Mesenteric fat pad (tissue), 1 donor: ENCODE measurements at places on chromosomes 1 and 21. TPM values are rescaled to one million over a fixed set of nuclear protein-coding genes. Genes with fewer than 3 reads are reported as not detected.
A peak's percentile ranks its signal among the peaks of the same experiment; 100 is the strongest.

Gene FHAD1
- total RNA-seq: 0.55 TPM

Gene SYT14
- total RNA-seq: not detected

- no peak for DNase-seq
Measured at GRCh38 chr1:48761411-48761810, 15.3 kb downstream of the BEND5 start.

GRCh38 chr1:208273386-208274017, 29.3 kb upstream of the PLXNA2 start:
- no peak for DNase-seq

Gene C1QC
- 491 TPM for total RNA-seq

Gene LAMC2
- total RNA-seq: 1.0 TPM

Gene SELL
- total RNA-seq: 23.0 TPM

Gene CFAP107
- not detected for total RNA-seq

DNA sequence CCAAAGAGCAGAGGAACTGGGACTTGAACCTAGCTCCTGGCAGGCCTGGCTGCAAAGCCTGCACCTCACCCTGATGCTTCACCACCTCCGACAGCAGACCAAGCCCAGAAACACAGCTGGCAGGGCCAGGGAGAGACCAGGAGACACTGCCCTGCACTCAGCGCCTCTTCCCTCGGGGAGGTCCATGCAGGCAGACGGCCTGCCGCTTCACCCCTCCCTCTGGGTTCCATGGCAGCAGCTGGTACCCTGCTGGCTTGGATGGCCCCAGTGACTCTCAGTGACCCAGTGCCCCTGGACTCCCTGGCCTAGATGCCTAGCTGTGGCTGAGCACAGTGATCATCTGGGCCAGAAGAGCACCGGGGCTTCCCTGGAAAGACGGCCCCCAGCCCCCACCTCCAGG, 65.3 kb upstream of the TARDBP start:
- no peak for DNase-seq

Gene UBAP2L
- 143 TPM for total RNA-seq

- no peak for DNase-seq
Measured at GRCh38 chr21:15121655-15122120, 56.9 kb upstream of the NRIP1 start.

- no peak for DNase-seq
Measured at GRCh38 chr1:218499011-218499691, 154.0 kb downstream of the TGFB2 start.

Gene FTCD
- total RNA-seq: 0.32 TPM

- DNase-seq: no peak
Measured at GRCh38 chr1:79662596-79662995, 656.1 kb upstream of the ADGRL4 start.

Gene FYB2
- not detected for total RNA-seq

- DNase-seq: no peak
Measured at GRCh38 chr21:21715266-21715969, 717.2 kb downstream of the NCAM2 start.

Gene KCNJ9
- not detected for total RNA-seq

Gene RPE65
- total RNA-seq: not detected

DNA sequence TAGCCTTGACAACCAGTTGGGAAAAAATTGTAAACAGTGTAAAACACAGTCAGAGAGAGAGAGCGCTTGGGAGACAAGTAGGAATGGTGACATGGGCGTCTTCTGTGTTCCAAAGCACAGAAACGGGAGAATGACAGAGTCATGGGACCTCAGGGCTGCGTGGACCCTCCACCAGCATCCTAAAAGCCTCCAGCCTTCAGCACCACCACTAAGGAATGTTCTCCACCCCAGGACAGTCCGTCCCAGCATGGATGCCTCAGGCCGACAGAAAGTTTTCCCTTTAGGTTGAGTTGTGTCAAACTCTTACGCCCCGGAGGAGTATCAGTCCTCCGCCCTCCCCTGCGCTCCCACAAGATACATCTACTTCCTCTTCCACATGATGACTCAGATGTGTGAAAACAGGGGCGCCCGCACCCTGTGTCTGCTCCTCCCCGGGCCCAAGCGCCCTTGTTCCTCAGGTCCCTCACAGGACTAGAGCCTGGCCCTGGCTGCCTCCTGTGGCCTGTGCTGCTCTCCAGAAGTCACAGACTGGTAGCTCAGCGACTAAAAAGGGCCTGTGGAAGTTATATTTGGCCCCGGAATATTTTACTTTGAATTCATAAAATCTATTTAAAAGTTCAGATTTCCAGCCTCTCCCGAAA, 63.9 kb upstream of the EFHD2 start:
- no peak for DNase-seq

- no peak for DNase-seq
Measured at GRCh38 chr1:183676586-183677189, 23.6 kb upstream of the APOBEC4 start.

Gene LCE2B
- total RNA-seq: not detected

Gene MGST3
- total RNA-seq: 418 TPM

- no peak for DNase-seq
Measured at GRCh38 chr1:8456991-8457390, 139.1 kb downstream of the SLC45A1 start.

Gene DNASE2B
- total RNA-seq: 0.39 TPM

Gene FMO5
- 2.5 TPM for total RNA-seq

Gene ADORA3
- total RNA-seq: 17.2 TPM

Gene RIPPLY3
- total RNA-seq: not detected

Gene CFHR5
- total RNA-seq: not detected

DNA sequence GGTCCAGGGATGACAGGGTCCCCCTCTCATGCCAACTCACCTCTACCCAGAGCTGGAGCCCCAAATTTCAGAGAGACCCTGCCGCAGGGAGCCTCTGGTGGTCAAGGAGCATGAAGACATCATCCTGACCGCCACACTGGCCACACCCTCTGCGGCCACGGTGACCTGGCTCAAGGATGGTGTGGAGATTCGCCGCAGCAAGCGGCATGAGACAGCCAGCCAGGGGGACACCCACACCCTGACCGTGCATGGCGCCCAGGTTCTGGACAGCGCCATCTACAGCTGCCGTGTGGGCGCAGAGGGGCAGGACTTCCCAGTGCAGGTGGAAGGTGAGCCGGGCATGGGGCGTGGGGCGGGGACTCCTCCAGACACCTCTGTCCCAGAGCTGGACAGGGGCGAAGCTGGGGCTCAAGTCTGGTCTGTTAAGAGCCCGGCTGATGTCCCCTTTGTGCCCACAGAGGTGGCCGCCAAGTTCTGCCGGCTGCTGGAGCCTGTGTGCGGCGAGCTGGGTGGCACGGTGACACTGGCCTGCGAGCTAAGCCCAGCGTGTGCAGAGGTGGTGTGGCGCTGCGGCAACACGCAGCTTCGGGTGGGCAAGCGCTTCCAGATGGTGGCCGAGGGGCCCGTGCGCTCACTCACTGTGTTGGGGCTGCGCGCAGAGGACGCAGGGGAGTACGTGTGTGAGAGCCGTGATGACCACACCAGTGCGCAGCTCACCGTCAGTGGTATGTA, 66.0 kb downstream of the OBSCN start:
- DNase-seq: peak; percentile 82

DNA sequence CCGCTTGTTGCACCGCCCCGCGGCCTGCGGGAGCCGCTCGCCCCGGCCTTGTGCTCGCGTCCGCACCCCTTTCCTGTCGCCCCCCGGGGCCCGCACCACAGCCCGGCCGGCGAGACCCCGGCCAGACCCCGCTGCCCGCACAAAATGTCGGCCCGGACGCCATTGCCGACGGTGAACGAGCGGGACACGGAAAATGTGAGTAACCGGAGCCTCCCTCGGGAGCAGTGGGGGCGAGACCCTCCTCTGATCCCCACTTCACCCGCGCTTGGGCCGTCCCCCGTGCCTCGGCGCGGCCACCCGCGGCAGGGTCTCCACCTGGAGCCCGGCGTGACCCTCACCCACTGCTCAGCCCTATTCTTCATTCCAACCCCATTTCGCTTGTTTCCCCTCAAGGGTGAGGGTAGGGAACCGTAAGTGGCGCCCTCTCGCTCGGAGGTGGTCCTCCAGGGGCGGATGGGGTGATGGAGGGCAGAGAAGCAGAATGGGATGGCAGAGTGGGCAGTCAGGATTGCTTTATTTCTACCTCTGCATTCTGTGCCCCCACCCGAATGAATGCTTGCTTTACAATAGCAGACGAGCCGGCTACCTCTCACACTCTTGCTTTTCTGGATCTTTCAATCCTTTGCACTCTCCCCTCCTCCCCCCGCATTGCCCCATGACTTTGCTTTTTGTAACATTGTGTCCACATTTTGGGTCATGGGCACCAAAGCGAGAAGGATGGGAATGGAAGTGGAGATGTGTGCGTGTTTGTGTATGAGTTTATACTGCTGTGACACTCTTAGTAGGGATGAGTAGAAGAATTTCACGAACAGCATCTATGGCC, 954 bp downstream of the MARK1 start:
- DNase-seq: no peak

Gene HAPLN2
- 0.35 TPM for total RNA-seq

GRCh38 chr1:30920827-30921226, 12.3 kb upstream of the SDC3 start:
- DNase-seq: no peak

- no peak for DNase-seq
Measured at GRCh38 chr1:84156210-84156621, 12.1 kb downstream of the PRKACB start.
